ENCODE measurements at places on chromosomes 12 and 14.

- no peak for DNase-seq
Observed at GRCh38 chr14:81129242-81129641, 91.5 kb downstream of the GTF2A1 start.

DNA sequence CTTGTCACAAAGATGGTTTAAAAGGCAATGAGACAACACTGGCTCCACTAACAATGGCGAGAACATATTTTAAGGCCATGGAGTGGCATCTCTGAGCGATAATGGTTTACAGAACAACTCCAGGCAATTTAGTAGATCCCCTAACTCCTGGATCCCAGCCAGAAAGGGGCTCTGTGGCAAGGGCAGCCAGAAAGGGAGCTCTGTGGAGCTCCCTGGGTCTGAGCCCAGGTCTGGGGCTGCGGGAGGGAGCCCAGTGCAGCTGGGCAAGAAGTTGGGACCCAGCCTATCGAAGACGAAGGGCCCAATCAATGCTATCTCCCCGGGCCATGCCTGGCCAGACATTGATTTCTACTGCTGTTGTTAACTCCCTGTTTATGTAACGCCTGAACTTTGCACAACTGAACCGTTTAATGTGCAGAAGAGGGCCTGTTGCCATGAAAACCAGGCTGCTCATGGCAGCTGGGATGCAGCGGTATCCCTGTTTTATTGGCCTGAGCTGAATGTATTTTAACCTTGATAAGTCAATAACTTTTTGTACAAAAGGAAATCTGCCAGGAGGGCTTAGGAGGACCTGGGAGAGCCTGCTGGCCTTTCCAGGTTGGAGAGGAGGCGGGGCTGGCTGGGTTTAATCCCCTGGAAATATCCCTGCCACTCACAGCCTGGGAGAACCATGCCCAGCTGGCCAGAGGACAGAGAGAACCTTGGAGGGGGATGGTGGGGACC is 6.7 kb upstream of the FAM222A start:
- no peak for DNase-seq

- DNase-seq = no peak
Observed at GRCh38 chr14:67653651-67654280, 20.7 kb downstream of the VTI1B start.

DNA sequence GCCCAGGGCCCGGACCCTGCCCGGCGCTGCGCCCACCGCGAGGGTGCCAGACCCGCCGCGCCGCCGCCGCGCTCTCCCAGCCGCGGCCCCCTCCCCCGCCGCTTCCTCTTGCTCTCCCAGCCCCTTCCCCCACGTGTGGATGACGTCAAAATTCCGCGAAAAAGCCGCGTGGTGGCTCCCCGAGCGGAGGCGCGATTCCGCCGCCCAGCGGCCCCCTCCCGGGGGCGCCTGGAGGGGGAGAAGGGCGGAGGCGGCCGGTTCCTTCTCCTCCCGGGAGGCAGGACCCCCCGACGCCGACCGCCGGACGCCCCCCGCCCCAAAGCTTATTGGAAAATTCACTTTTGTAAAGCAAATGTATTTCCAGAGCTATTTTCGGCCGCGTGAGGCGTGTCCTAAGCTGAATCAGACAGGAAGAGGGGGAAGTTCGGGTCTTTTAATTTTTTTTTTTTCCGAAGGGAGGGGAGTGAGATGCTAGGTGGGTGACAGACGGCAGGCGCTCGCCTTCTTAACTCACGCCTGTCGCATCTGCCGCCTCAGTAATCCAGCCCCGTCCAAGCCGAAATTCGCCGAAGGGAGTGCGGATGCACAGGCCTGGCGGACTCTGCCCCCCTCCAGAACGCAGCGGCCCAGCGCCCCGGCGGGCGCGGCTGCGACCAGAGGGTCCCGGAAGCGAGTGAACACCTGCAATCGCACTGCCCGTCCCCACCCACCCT is 4.1 kb upstream of the CCND2 start:
- peak; percentile 90 for DNase-seq

DNA sequence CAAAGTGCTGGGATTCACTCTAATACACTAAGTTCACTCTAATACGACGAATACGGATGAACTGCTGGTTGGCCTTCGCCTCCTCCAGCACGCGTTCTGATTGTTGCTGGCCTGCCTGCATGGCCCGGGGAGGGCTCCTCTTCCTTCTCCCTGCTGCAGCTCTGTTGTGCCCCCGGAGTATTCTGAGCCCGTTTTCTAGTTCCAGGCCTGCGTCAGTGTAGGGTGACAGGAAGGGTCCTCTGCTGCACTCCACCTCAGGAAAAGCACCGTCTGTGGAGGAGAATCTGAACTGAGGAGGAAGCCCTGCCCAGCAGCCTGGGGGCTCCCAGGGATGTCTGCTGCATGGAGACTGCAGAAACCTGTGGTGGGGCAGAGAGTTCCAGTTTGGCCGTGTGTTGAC is 44.4 kb downstream of the DDX51 start:
- DNase-seq = no peak
